ENCODE measurements at places on chromosomes 12 and 14. TPM values are rescaled to one million over a fixed set of nuclear protein-coding genes. Genes with fewer than 3 reads are reported as not detected.
A peak's percentile ranks its signal among the peaks of the same experiment; 100 is the strongest.

The FAM90A1 gene
- polyA plus RNA-seq: 0.02 TPM

The PLXNC1 gene
- 3.8 TPM for polyA plus RNA-seq

The WNK1 gene
- polyA plus RNA-seq: 52.4 TPM

The SLC10A1 gene
- polyA plus RNA-seq: not detected

The AVPR1A gene
- not detected for polyA plus RNA-seq

The HOXC10 gene
- polyA plus RNA-seq: not detected

GRCh38 chr12:114848666-114849065 is 164.7 kb upstream of the TBX3 start:
- DNase-seq: peak; percentile 56

DNA sequence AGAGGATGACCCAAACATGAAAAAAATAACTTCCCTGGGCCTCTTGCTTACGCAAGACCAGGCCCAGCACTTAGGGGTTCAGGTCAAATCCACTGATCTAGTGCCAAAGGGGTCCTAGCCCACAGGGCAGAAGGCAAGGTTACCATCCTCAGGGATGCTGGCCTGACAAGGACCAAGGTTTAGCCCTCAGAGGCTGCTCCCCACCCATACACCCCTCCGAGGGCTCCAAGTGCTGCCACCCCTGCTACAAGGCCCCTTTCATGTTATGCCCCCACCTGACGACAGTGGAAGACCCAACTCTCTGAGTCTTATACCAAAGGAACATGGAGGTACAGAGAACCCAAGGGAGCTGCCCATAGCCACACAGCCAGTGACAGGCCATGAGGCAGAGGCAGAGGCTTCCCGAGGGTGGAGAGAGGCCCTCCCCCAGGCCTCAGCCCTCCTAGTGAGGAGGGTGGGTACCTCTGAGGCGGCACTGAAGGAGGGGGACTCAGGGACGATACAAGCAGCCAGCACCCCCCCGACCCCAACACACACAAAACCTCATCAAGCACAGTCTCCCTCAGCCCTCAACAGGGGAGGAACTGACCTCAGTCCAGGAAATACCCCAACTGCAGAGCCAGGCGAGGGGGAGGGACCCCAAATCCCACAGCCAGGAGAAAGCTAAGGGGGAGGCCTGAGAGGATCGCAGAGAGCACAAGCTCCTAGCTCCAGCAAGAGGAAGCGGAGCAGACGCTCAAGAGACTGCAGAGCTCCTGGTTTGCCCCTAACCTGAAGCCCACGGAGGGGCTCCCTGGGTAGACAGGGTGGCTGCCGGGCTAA is 37.0 kb downstream of the ANAPC7 start:
- DNase-seq: no peak

GRCh38 chr12:122974892-122975789 is at the start of gene OGFOD2:
Gene OGFOD2 (plus strand): TSS chr12:122975244. CDS start chr12:122975252, 8 bp downstream.
- DNase-seq: peak; percentile 70

- DNase-seq: no peak
These were observed 136.8 kb downstream of the CALM1 start for GRCh38 chr14:90533591-90534021.

DNA sequence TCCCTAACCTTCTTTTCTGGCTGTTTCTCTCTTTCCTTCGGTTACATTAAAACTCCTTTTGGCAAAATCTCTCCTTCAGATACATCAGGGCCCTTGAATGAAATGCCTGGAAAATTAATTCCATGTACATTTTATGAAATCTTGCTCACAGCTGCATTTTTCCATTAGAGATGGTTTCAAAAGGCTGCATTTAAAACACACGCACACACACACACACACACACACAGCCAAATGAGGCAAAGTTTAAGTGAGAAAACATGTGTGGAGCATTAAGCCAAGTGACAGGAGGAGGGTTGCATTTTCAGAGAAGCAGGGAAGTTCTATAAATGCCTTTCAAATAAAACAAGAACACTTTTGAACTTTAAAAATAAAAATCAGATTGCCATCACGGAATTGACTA is 216.4 kb downstream of the LRIG3 start:
- no peak for DNase-seq

GRCh38 chr14:61468063-61468825 is 146.9 kb downstream of the PRKCH start:
- DNase-seq: no peak

- DNase-seq: no peak
These were observed 882 bp upstream of the IL23A start for GRCh38 chr12:56337753-56338251.

DNA sequence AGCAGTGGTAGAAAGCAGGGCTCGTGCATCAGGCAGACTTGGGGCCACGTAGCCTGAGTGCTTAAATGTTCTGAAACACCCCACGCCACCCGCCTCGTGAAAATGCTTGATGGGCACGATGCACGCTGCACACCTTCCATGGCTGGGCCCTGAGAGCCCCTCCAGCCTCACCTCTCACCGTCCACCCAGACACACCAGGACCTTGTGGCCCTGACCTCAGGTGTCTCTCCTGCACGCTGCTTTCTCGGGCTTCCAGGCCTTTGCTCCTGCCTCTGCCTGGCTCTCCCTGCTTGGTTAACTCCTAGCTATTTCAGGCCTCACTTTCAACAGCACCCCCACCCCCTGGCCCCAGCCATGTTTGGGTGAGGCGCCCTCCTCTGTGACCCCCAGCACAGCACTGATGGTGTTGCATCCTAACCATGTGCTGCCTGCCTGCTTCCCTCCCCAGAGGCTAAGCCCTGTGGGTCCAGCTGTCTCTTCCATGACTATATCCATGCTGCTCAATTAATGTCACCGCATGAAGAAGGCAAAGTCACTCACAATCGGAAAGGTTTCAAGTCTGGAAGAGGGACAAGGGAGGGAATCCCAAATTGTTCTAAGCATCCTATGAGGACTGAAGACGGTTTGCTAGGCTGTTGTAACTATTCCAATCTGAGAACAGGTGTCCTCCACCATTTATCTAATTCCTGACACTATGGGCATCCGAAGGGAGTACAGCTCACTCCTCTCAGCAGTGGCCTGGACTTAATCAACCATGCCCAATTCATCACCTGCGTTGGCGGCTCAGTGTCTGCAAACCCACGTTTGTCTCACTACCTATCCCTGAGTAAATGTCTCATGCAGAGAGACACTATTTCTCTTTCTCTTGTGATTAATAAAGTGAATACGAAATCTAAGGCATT is 82.2 kb downstream of the CCDC88C start:
- no peak for DNase-seq

GRCh38 chr14:26398616-26399015 is 199.2 kb downstream of the NOVA1 start:
- DNase-seq: no peak

GRCh38 chr12:104585448-104586055 is 128.8 kb downstream of the CHST11 start:
- no peak for DNase-seq

GRCh38 chr12:12608557-12608957 is 3.1 kb upstream of the CREBL2 start:
- DNase-seq: no peak

GRCh38 chr12:123269896-123270213 is 1.8 kb downstream of the CDK2AP1 start:
- DNase-seq: no peak

DNA sequence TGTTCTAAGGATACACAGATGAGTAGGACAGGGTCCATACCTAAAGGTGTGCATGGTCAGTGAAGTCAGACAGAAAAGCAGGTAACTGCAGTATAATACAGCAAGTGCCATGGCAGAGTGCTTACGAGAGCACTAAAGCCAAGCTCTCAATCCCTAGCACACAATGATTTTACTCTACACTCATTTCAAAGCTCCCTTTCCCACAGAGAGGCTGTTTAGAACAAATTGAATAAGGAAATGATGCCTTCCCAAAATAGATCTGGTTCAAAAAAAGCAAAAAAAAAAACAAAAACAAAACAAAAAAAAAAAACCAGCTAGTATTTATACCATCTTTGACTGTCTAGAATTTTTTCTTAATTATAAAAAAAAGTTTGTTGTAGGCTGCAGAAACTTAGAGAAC is 74.1 kb downstream of the HECTD4 start:
- DNase-seq: no peak

DNA sequence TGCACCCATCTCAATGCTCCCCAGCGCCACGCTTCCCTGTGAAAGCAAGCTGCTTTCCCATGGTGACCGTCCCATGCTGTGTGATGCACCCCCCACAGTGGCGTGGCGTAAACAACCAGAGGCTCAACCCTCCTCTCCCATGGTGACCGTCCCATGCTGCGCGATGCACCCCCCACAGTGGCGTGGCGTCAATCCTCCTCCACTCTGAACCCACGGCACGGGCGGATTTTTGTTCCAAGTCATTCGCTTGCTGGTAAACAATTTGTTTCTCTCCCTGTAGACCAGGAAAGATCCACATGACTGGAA is 8.9 kb downstream of the STX2 start:
- no peak for DNase-seq

DNA sequence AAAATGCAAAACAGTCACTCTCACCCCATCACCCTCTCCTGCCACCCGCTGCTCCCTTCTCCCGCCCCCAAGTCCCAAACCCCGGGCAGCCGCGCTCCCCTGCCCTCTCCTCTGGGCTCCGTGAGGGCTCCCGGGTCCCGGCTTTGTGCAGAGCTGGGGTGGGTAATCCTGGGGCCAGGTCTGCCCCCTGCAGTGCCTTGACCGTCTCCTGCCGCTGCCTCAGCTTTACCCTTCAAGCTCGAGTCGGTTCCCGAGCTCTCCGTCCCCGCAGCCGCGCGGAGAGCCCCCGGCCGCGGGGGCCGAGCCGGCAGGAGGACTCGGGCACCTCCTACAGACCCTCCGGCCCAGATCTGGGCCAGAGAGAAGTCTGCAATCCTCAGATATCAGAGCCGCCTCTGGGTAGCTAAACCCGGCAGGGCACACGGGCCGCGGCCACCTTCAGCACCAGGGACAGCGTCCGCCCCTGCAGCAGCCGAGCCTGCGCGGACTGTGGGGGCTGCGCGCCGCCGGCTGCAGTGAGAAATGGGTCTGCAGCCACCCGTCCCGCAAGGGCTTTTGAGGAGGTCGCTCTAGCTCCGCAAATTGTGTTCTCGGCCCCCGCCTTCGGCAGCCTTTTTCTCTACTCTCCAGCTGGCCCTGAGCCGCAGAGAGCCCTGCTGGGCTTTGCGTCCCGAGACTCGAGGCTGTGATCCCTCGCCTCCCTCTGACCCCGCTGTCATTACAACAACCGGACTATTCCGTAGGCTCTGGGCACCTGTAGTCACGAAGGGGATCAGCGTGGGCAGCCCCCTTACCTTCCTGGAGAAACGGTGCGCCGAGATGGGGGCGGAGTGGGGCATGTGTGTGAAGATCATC is 1.2 kb downstream of the PRMT8 start:
- DNase-seq: peak; percentile 10

DNA sequence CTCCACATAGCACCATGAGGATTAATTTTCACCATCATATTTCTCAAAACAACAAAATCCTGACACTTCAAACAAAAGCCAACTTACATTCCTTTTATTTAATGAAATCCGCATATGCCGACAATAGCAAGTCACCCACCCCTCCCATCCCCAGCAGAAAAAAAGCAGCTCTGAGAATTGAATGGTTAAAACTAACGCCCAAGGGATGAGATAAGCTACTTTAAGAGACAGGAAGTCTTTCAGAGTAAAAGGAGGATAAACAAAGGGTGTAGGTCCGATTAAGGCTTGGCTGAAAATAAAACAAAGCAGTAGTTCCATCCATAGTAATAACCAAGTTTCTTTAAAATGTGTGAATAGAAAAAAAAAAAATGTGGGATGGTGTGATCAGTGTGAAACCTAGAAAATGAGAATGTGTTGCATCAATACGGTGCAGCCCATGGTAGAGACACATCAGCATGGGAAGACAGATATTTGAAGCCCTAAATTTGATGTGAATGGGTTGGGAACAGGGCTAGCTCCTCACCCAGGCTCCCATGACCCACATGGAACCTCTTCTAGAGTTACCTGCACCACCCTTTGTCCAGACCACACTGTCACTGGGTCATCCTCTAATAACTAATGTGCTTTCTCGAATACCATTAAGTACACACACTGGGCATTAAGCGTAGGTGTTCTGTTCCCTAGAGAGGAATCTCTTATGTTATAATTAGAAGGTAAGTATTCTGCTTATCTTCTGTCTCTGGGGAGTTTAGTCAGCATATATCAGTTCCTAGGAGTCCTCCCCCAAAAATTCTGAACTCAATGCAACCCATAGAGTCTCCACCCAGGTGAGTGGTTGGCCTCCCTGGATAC is 31.7 kb downstream of the RTRAF start:
- DNase-seq: no peak

- DNase-seq: no peak
These were observed 61.7 kb upstream of the ST8SIA1 start for GRCh38 chr12:22396253-22396652.

DNA sequence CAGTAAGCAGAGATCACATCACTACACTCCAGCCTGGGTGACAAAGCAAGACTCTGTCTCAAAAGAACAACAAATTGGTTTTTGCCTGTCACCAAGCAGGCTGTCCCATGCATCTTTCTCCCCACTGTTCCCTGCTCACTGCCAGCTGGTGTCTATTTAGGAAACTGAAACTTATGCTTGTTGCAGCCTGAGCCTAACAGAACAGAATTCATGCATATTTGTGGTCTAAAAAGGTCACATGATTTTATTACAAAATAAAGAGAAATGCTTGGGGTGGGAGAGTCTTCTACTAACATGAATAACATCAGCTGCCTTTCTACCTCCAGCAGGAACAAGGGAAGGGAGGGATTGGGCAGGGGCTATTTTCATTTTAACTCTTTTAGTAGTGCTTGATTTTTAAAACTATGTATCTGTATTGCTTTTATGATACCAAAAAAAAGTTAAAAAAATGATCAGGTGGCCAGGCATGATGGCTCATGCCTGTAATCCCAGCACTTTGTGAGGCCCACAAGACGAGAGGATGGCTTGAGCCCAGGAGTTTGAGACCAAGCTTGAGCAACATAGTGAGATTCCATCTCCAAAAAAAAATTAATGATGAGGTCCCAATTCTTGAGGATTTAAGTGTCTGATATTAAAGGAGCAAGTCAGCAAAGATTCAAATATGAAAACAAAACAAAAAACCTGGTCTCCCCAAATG is 923 bp downstream of the STAT2 start:
- peak; percentile 71 for DNase-seq

GRCh38 chr12:68612202-68612601 is 1.5 kb downstream of the RAP1B start:
- DNase-seq: no peak

DNA sequence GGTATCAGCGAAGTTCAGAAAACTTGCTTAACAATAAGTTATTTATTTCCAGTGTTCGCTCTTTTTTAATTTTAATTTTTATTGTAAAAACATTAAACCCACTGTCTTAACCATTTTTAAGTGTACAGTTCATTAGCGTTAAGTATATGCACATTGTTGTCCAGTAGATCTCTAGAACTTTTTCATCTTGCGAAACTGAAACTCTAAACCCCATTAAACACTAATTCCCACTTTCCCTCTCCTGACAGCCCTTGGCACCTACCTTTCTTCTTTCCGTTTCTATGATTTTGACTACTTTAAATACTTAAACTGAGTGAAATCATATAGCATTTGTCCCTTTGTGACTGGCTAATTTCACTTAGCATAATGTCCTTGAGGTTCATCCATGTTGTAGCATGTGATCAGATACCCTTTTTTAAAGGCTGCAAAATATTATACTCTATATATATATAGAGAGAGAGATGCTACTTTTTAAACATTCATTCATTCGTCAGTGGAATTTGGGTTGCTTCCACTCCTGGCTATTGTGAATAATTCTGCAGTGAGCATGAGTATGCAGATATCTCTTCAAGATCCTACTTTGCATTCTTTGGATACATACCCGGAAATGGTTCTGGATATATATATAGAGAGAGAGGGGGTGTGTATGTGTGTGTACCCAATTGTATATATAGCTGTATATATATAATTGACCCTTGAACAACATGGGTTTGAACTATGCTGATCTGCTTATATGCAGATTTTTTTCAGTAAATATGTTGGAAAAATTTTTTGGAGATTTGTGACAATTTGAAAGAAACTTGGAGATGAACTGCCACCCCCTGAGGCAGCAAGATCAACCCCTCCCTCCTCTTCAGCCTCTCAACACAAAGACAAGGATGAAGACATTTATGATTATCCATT is 74.7 kb upstream of the EVL start:
- DNase-seq: no peak
